ENCODE measurements at places on chromosomes 2 and 18. TPM values are rescaled to one million over a fixed set of nuclear protein-coding genes. Genes with fewer than 3 reads are reported as not detected.

The UGT1A5 gene
- total RNA-seq, result 0.09 TPM

The VWA3B gene
- not detected for total RNA-seq

The UGT1A10 gene
- 0.11 TPM for total RNA-seq

The QPCT gene
- 20.8 TPM for total RNA-seq

The NPPC gene
- 0.42 TPM for total RNA-seq

The TXNDC2 gene
- total RNA-seq, result 0.06 TPM

The RNU2-63P gene
- not detected for total RNA-seq

The MYOM1 gene
- 0.31 TPM for total RNA-seq

The DSC3 gene
- 1.1 TPM for total RNA-seq

The CDK15 gene
- not detected for total RNA-seq

The PRR30 gene
- total RNA-seq, result not detected

The NT5DC4 gene
- 0.94 TPM for total RNA-seq

The MALL gene
- 148 TPM for total RNA-seq

The TCF23 gene
- not detected for total RNA-seq

The RBM44 gene
- 0.16 TPM for total RNA-seq

The NBEAL1 gene
- 4.0 TPM for total RNA-seq

The COL5A2 gene
- total RNA-seq, result 69.7 TPM
